Calu3 (cell line): ENCODE measurements at places on chromosomes 2 and 18. TPM values are rescaled to one million over a fixed set of nuclear protein-coding genes. Genes with fewer than 3 reads are reported as not detected.
A peak's percentile ranks its signal among the peaks of the same experiment; 100 is the strongest.

- DNase-seq = no peak
- no peaks in the 10 kb centered on the region for H3K36me3 ChIP-seq
- peaks cover 13% of the 10 kb centered on the region for H3K27me3 ChIP-seq
- no peak overlapping the region for H3K4me3 ChIP-seq
- no peaks in the 10 kb centered on the region for H3K4me1 ChIP-seq
- no peak overlapping the region for H3K27ac ChIP-seq
Measured at GRCh38 chr2:75065402-75066008, 107.1 kb downstream of the POLE4 start.

- no peaks in the 10 kb centered on the region for H3K4me1 ChIP-seq
- H3K27ac ChIP-seq = no peak overlapping the region
- no peak overlapping the region for H3K4me3 ChIP-seq
- no peaks in the 10 kb centered on the region for H3K27me3 ChIP-seq
- DNase-seq = no peak
Measured at GRCh38 chr18:65568866-65569265, 181.9 kb upstream of the CDH7 start.

DNA sequence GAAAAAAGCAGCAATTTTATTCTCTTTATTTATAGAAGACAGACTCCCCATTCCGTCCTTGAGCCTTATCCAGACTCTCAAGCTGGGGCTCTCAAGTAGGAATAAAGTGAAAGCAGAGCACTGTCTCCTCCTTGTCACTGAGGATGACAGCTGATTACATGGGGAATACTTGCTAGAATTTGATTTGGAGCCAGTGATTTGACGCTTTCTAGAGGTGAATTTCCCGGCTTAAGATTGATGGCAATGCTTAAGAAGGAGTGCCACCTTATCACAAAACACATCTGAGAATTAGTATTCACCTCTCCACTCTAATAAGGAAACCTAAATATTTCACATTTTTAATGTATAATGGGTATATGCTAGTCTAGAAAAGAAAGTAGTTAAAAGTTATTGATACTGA is 135.4 kb upstream of the SLC39A10 start:
- no peak overlapping the region for H3K27ac ChIP-seq
- H3K27me3 ChIP-seq = no peaks in the 10 kb centered on the region
- DNase-seq = no peak

GRCh38 chr18:32461709-32462272 is 8.9 kb downstream of the GAREM1 start:
- H3K27me3 ChIP-seq = no peaks in the 10 kb centered on the region
- no peak overlapping the region for H3K4me3 ChIP-seq
- no peak overlapping the region for H3K27ac ChIP-seq
- no peak for DNase-seq
- H3K36me3 ChIP-seq = peaks cover 8% of the 10 kb centered on the region

- H3K27ac ChIP-seq = no peak overlapping the region
- DNase-seq = no peak
- H3K4me1 ChIP-seq = no peaks in the 10 kb centered on the region
- H3K36me3 ChIP-seq = no peaks in the 10 kb centered on the region
Measured at GRCh38 chr2:29397713-29398112, 282.5 kb downstream of the CLIP4 start.

- H3K4me1 ChIP-seq = no peaks in the 10 kb centered on the region
- H3K27me3 ChIP-seq = peaks cover 79% of the 10 kb centered on the region
- no peaks in the 10 kb centered on the region for H3K36me3 ChIP-seq
- H3K27ac ChIP-seq = no peak overlapping the region
- no peak for DNase-seq
Measured at GRCh38 chr18:59609654-59610053, 87.6 kb downstream of the CCBE1 start.

- no peaks in the 10 kb centered on the region for H3K27me3 ChIP-seq
- H3K27ac ChIP-seq = no peak overlapping the region
- no peak overlapping the region for H3K4me3 ChIP-seq
- no peak for DNase-seq
- H3K4me1 ChIP-seq = peaks cover 4% of the 10 kb centered on the region
Measured at GRCh38 chr2:143710196-143710595, 581.0 kb downstream of the ARHGAP15 start.

DNA sequence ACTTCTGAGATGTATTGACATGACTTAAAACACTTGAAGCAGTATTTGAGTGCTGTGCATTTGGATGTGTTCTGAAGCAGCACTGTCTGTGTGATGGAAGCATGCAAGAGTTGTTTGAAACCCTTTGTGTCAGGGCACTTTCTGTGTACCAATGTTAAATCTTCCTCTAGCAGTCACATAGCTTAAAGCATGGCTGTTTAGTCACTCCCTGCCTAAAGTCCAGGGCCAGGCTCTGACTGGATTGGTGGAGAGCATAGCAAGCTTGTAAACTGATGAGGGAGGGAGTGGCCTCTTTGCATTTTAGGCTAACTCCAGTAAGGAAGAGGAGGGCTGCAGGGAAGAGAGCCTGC is 73.5 kb downstream of the MYO1B start:
- peaks cover 35% of the 10 kb centered on the region for H3K4me1 ChIP-seq
- no peaks in the 10 kb centered on the region for H3K36me3 ChIP-seq
- no peak overlapping the region for H3K4me3 ChIP-seq

DNA sequence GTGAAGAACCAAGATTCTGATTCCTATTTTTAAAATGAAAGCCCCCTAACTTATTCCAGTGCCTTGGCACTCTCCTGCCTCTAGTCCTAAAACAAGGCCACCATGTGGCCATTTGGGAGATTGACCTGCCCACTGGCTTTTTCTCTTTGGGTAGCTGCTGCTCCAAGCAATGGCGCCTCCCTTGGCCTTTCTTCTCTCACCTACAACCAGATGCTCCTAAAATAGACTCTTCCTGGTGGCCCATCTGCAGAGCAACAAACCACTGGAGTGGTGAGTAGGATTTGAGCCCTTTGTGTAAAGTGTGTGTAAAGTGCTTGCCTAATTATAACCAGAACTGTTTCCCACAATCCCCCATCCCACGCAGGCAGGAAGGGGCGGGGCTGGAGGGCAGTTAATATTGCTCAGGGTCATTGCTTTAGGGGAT is 114.2 kb downstream of the FHOD3 start:
- no peak overlapping the region for H3K27ac ChIP-seq
- H3K4me1 ChIP-seq = no peaks in the 10 kb centered on the region
- H3K36me3 ChIP-seq = no peaks in the 10 kb centered on the region
- DNase-seq = peak; percentile 37
- H3K4me3 ChIP-seq = no peak overlapping the region

- no peak overlapping the region for H3K27ac ChIP-seq
- no peak for DNase-seq
- no peaks in the 10 kb centered on the region for H3K36me3 ChIP-seq
- H3K4me3 ChIP-seq = no peak overlapping the region
- H3K27me3 ChIP-seq = no peaks in the 10 kb centered on the region
Measured at GRCh38 chr2:237027712-237028029, 58.0 kb upstream of the COPS8 start.

DNA sequence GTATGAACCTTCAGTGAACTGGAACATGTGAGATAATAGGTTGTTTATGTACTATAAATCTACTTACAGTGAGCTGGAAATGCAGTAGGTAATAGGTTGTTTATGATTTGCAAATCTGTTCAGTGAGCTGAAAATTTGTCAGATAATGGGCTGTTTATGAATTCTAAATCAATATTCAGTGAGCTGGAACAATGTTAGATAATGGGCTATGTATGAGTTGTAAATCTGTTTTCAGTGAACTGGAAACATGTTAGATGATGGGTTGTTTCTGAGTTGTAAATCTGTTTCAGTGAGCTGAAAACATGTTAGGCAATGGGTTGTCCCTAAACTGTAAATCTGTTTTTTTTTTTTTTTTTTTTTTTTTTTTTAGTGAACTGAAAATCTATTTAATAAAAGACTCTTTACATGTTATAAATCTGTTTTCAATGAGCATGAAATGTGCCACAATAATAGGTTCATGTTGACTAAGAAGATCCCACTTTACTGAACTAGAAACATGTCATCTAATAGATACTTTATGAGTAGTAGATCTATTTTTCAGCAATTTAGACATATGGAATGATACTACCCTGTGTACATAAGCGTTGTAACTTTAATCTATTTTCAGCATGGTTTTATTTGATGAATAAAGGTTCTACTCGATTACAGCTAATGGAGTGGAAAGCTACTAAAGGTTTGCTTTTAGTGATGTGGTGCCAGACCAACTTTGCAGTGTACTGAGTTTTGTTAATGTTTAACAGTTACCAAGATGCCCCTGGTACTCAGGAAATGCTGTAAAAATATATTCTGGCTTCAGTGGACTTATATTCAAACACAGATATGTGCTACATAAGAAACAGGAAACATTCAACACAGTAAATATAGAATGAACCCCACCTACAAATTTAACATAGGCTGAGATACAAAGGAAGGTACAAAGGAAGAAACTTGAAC is 1471.8 kb downstream of the LRP1B start:
- H3K36me3 ChIP-seq = no peaks in the 10 kb centered on the region
- H3K27ac ChIP-seq = peak overlapping the region; percentile 33
- H3K27me3 ChIP-seq = no peaks in the 10 kb centered on the region
- H3K4me1 ChIP-seq = peaks cover 21% of the 10 kb centered on the region
- H3K4me3 ChIP-seq = peak overlapping the region; percentile 12

DNA sequence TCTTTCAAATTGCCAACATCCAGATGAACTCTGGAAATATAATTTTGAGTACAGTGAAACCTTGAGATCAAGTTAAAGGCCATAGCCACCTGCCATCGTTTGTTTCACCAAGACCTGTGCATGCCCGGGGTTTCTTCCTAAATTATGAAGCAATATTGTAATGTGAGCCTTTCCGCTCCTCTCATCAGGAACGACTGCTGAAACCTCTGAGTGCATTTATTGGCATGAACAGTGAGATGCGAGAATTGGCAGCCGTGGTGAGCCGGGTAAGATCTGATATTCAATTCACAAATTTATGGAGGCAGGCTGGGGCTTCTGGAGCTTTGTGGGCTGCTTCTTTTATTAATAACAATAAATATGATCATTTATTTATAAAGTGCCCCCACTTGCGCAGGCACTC is 27.7 kb upstream of the ELOA2 start:
- H3K36me3 ChIP-seq = no peaks in the 10 kb centered on the region
- H3K4me3 ChIP-seq = no peak overlapping the region
- no peak for DNase-seq
- no peaks in the 10 kb centered on the region for H3K4me1 ChIP-seq
- H3K27ac ChIP-seq = no peak overlapping the region

- no peak overlapping the region for H3K27ac ChIP-seq
- H3K27me3 ChIP-seq = peaks cover 8% of the 10 kb centered on the region
- peaks cover 18% of the 10 kb centered on the region for H3K36me3 ChIP-seq
- DNase-seq = peak; percentile 75
- H3K4me1 ChIP-seq = no peaks in the 10 kb centered on the region
Measured at GRCh38 chr18:34493099-34493544, 217.0 kb upstream of the DTNA start.

DNA sequence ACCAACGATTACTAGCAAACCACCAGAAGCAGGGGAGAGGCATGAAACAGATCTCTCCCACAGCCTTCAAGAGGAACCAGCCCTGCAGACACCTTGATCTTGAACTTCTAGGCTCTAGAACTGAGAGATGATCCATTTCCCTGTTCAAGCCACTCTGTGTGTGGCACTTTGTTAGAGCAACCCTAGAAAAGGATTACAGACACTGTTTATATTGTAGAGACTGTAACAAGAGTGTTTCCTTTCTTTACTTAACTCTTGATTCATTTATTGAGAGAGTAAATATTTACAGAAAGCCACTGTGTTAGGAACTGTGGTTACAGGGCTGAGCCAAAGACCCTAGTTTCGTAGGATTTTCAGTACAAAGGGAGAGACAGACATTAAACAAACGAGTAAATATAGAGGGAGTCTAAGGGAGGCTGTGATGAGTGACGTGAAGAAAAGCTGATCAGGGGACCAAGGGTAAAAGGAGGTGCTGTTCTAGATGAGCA is 10.9 kb downstream of the CCDC68 start:
- peak overlapping the region; percentile 86 for H3K27ac ChIP-seq
- H3K4me1 ChIP-seq = peaks cover 54% of the 10 kb centered on the region
- DNase-seq = no peak
- H3K36me3 ChIP-seq = peaks cover 14% of the 10 kb centered on the region
- no peaks in the 10 kb centered on the region for H3K27me3 ChIP-seq
- H3K4me3 ChIP-seq = peak overlapping the region; percentile 28

GRCh38 chr2:48826986-48827385 is 71.5 kb upstream of the LHCGR start:
- H3K27ac ChIP-seq = no peak overlapping the region
- no peaks in the 10 kb centered on the region for H3K4me1 ChIP-seq
- peaks cover 8% of the 10 kb centered on the region for H3K27me3 ChIP-seq
- no peak for DNase-seq
- no peak overlapping the region for H3K4me3 ChIP-seq

GRCh38 chr18:59675346-59675745 is 21.9 kb downstream of the CCBE1 start:
- DNase-seq = no peak
- no peak overlapping the region for H3K4me3 ChIP-seq
- peaks cover 14% of the 10 kb centered on the region for H3K27me3 ChIP-seq
- no peak overlapping the region for H3K27ac ChIP-seq

DNA sequence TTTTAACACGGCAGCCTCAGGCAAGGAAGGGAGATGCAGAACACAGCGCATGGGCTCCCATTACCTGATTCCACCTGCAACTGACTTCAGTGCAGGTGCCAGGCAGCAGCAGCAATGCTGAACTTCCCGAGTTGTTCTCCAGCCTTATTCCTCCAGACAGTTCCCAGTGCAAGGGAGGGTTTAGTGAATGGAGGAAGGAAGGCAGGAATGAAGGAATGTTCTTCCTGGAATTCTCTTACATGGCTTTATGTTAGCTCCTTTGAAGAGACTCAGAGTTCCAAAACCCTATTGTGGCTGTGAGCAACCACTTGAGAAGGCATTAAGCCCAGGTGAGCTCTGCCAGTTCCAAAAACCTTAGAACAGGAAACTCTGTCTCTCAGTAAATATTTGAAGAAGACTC is 45.5 kb downstream of the SERPINB7 start:
- H3K4me3 ChIP-seq = no peak overlapping the region
- DNase-seq = no peak
- no peak overlapping the region for H3K27ac ChIP-seq
- no peaks in the 10 kb centered on the region for H3K27me3 ChIP-seq
- H3K4me1 ChIP-seq = no peaks in the 10 kb centered on the region
- H3K36me3 ChIP-seq = no peaks in the 10 kb centered on the region

DNA sequence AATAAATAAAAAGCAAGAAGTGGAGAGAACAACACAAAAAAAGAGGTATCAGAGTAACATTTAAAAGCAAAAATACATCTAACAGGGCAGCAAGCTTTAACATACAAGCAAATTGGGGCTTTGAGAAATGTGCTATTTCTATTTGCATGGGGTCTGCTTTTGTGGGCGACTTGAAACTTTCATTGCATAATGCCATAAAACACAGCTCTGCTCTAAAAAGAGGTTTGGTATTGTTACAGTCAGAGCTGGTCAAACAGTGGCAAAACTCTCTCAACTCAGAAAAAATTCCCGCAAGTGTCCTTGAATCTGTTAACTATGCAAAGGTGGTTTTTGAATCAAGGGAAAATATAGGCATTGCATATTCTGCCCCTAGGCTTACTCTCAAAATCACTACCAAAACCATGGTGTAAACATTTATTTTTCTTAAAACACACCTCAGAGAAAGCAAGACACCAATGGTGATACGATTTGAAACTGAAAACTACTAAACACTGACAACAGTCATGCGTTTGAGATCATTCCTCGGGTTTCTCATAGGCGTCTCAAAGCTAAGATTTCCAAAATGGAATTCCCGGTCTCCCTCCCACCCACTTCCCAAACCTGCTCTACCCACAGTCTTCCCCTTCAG is 45.5 kb downstream of the RNF152 start:
- H3K36me3 ChIP-seq = no peaks in the 10 kb centered on the region
- H3K4me1 ChIP-seq = no peaks in the 10 kb centered on the region
- DNase-seq = no peak
- H3K27ac ChIP-seq = no peak overlapping the region
- H3K4me3 ChIP-seq = no peak overlapping the region

The TMEM198 gene
- 5.2 and 5.9 TPM in 2 replicates for total RNA-seq

The FBXO41 gene
- total RNA-seq = 15.0 and 16.1 TPM in 2 replicates

The HSBP1L1 gene
- 17.9 and 18.8 TPM in 2 replicates for total RNA-seq

The TUBB8B gene
- 0.32 and 0.35 TPM in 2 replicates for total RNA-seq

The SPAG16 gene
- total RNA-seq = 29.2 and 30.2 TPM in 2 replicates

The LIMS4 gene
- total RNA-seq = 0.29 TPM in 1 of 2 replicates, not detected in the other
